NCI-H460 (cell line): ENCODE measurements at places on chromosomes 7 and 10.

- no peak for DNase-seq
These were observed 53.2 kb upstream of the TMEM273 start for GRCh38 chr10:49241385-49241784.

GRCh38 chr7:96089511-96089910 lies 232.4 kb downstream of the SLC25A13 start:
- no peak for DNase-seq

DNA sequence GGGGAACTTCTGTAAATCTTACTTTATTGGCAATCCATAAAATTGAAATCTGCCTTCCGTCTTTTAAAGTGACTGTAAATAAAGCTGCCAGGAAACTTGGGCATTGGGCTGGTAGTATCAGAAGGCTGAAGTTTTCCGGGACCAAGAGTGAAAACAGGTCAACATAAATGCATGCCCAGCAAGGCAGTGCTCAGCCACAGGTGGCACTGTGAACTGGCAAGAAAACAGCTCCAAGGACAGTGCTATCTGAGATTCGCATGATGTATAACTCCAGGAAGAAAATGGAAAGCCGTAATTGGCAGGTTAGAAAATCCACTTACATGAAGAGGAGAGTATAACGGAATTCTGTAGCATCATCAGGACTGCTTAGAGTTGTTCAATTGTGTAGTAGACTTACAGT lies 1.9 kb upstream of the INSYN2A start:
- no peak for DNase-seq

- DNase-seq: no peak
These were observed 867.1 kb downstream of the GATA3 start for GRCh38 chr10:8921568-8921967.

GRCh38 chr10:104273286-104273685 lies 4.3 kb downstream of the GSTO2 start:
- DNase-seq: no peak

DNA sequence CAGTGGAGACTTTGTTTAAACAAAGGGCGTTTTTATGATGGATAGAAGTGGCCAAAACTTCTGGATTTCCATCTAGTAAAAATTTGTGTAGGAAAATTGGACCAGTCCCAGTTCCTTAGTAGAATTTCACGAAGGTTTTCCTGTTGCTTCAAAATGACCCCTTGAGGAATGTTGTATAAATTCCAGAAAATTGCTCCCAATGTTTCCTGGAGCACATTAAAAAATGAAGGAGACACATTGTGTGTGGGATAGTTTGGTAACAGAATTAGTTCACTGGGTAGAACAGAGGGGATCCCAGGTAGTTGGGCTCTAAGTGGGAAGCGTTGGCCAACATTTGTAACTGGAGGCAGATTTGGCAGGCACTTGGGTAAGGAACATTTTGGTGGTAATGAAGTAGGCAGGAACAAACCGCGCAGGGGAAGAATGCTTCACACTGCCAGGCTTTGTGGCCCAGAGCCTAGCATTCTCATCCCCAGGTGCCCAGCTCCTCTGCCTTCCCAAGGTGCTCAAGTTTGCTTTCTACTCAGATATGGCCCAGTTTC lies 758.6 kb downstream of the AUTS2 start:
- no peak for DNase-seq

- no peak for DNase-seq
These were observed 130.8 kb downstream of the ELFN1 start for GRCh38 chr7:1800902-1801301.

- no peak for DNase-seq
These were observed 144.8 kb downstream of the CALN1 start for GRCh38 chr7:72267291-72267800.

DNA sequence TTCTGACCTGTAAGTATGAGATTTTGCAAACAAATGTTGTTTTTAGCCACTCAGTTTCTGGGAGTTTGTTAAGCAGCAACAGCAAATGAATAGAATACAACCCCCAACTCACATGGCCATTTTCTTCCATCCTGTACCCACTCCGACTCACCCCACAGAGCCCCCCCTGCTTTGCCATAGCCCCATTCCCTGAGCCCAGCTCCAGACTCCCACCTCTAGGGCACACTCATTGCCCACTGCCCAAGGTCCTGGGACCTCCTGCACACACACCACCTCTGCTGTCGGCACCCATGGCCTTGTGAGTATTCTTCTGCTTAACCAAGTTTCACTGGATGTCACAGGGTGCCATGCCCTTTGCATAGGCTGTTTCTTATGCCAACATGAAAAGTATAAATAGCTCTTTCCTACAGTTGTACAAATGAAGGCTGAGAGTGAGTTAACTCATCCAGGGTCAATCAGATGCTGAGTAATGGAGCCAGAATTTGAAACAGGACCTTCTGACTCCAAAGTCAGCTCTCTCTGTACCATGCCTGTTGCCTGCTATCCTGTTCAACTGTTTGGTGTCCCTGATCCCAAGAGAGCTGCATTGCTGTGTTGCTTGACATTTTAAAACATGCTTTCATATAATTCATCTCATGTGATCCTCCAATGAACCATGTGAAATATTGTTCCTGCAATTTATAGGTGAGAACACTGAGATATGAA lies 367.8 kb upstream of the ZMIZ1 start:
- no peak for DNase-seq

DNA sequence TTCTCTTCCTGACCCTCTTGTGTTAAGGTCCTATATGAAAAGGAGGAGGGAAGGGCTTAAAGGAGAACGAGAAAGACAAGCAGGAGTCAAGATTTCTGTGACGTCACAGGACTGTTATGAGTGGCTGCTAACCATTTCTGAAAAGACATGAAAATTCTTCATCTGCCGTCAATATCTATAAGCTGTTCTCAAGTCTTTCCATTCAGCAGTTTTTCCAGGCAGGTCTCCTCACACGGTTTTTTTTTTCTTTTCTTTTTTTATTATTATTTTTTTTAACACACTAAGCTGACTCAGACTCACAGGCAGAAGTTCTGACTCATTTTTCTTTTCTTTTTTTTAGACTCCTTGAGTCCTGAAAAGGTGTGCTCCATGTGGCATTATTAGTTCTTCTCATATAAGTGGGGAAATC lies 72.0 kb downstream of the DGKI start:
- no peak for DNase-seq

DNA sequence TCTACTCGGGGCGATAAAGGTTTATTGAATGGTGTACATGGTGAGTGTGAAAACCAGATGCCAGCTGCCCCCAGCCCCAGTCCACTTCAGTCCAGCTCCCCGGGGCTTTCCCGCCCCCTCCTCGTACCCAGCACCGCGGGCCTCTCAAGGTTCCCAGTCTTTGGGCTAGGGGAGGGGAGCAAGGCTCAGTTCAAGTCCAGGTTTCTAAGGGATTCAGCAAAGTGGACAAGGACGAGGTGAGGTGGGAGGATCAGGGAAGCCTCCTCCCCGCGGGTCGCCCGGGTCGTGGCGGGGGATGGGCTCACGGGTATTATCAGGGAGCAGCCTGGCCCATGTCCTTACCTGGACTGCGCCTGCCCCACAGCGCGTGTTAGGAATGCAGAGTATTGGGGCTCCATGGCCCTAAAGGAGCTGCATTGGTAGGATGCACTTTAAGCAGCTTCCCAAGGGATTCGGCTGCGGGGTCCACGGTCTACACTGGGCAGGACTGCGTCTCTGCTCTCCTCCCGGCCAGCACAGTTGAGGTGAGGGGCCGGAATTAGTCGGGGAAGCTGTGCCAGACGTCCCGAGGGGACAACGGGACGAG lies 541 bp upstream of the PFKFB3 start:
- DNase-seq: no peak

DNA sequence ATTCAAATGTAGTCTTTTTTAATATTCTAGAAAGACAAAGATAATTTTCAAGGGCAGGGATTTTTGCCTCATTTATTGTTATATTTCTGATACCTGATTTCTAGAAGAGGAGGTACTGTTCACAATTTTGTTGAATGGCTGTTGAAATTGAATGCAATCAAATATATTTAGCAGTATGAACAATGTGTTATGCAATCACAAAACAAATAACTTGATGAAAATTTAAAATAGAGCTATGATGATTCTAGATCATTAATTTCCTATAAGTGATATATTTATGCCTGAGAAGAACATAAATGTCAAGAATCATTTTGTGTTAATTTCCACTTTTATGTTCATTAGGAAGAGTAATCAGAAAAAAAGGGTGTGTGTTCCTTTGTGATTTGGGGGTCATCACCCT lies 114.6 kb upstream of the CNTNAP2 start:
- no peak for DNase-seq

- DNase-seq: no peak
These were observed 22.1 kb downstream of the ACSL5 start for GRCh38 chr10:112395809-112396530.

DNA sequence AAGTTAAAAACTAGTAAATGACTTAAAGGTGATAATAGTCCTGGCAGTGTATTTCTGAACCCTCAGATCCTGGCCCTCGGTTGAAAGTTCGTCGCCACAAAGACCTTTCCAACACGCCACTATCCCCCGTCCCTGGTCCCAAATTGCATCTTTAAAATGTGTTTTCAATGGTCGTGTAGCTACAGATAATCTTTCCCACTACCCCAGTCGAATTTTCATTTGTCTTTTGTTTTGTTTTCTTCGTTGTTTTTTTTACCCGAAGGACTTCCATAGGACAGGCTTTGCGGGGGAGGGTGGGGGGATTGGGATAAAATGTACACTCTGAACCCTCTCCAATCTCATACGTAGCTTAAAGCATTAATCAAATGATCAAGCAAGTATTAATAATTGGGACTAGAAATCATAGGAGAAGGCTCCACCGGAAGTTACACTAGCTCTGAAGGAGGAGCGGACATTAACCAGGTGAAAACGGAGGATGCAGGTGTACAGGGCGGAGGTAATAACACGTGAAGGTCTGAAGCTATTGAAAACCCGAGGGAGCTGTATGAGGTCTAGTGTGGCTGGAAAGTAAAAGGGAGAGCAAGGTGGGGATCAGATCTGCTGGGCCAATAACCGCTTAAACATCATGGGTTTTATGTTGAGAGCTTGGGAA lies 32.8 kb upstream of the PHF14 start:
- no peak for DNase-seq

DNA sequence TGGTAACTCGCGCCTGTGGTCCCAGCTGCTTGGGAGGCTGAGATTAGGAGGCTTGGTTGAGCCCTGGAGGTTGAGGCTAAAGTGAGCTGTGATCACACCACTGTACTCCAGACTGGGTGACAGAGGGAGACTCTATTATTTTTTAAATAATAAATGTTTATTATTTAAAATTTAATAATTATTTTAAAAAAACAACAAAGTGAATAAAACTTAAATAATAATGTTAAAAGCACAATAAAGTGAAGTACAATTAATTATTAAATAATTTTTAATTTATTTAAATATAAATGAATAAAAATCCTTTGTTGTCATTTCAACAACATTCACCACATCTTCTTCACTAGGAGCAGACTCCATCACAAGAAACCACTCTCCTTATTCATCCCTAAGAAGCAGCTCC lies 64.8 kb downstream of the AVL9 start:
- DNase-seq: no peak

DNA sequence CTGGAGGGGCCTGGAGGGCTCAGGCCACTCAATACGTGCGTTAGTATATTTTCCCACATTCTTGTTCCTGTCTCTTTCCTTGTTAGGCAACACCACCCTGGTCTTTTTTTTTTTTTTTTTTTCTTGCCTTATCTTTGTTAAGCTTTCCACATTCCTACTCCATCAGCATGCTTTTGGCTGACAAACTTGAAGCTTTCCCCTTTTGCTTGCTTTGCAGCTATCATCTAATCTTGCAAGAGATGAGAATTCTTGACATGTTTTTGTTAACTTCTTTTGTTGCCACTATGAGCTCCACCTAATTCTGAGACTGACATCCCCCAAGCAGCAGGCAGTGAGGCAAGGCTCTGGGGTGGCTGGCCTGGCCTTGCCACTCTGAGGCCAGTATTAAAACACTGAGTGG lies 52.5 kb upstream of the NRP1 start:
- no peak for DNase-seq

GRCh38 chr10:119242186-119242585 lies 34.8 kb downstream of the GRK5 start:
- DNase-seq: no peak

- DNase-seq: no peak
These were observed 410.8 kb downstream of the MDFIC start for GRCh38 chr7:115332691-115333090.

DNA sequence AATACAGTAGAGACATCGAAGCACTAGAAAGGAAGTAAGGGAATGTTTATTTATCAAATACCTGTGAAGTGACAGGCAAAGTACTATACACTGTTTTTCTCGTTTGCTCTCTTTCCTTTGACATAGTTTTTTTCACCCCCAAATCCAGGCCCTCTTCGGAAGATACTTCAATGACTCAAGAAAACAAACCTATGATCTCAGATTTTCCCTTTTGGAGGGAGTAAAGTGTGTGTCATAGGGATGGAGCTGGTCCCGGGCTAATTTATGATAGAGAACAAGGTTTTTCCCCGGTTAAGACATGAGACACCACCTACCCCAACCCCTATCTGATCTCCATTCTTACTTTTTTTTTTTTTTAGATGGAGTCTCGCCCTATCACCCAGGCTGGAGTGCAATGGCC lies 61.7 kb downstream of the MAP3K8 start:
- no peak for DNase-seq

DNA sequence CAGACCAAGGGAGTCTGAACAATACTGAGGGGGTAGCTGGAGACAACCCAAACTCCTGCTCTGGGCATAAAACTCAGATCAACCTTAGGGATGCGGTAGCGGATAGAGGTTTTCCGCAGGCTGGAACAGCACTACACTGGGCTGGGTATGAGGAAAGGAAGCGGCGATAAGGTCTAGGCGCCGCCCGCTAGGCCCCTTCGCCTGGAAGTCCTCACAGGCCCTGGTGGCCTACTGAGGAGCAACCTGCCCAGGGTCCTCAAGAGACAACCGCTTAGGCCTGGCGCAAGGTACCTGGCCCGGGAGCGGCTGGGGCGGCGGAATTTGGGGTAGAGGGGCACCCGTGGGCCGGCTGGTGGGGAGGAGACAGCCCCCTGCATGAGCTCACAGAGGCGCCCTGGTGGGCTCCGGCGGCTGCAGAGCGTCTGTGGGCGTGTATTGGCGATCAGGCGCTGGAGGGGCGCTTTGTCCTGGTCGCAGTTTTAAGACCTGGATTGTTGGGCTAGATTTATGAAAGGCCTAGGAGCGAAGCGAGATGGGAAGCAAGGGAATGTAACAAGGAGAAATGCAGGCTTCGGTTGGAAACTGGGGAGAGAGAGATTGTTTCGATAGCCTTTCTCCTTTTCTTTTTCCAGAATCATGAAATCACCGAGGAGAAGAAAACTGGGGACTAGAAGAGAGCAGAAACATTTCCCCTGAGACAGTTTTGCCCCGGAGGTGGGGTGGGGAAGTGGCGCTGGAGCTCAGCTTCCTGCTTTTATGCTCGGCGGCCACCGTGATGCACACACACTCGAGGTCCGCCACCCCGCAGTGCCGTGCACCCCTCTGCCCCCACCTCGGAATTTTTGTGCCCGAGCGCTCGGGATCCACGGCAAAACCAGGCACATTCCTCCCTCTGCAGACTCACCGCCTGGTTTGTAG lies 2.4 kb upstream of the NKX2-3 start:
- DNase-seq: no peak
